HuH-7.5 (cell line): ENCODE measurements at places on chromosomes 16 and 17.

DNA sequence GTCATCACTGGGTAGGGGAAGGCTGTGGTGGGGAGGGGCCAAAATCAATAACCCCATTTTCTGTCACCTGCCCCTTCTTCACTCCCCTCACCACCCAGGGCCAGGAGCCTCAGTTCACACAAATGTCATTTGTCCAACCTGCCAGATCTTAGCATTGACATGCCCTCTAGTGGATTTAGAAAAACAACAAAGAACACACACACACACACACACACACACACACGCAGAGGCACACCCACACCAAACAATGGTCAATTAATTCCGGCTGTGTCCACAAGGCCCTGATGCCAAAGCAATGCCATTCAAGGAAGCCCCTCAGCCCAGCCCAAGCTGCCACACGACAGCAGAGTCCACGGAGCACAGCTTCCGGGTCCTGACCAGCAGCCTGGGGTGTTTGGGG, 68.4 kb downstream of the NOG start:
- no peak for DNase-seq

DNA sequence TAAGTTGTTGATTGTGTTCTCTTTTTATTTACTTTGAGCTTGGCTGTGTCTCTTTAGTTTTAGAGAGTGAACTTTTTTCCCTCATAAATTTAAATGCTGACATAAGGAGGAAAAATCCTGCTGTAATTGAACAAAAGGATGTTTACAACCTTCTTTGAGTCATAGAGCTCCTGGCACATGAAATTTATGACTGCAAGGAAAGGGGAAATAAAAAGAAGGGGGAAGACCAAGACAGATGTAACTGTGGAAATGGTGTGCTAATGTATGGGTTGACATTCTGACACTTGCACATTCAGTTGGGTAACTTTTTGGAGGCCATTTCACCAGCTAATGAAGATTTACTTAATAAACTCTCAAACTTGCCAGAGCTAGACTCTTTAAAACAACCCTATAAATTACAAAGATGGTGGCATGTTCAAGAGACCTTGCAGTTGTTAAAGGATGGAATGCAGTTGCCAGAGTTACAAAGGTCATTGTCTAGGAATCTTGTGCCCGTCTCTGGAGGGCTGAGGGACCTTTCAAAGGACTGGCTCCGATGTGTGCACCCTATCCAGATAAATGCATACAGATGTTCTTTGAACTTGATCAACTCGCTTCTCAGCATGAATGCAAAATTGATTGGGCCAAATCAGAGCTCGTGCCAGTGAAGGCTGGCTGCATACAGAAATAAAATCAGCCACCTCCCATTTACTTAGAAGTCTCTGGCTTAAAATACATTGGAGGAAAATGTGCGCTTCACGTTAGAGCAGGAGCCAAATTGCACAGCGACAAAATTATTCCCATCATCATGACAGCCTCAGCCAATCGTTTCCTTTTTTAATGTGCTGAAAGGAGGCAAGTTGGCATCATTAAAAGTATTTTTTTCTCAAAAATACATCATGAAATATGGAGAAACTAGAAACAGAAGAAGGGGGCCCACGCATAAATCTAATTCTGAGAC, 289.0 kb upstream of the XYLT1 start:
- DNase-seq: no peak

DNA sequence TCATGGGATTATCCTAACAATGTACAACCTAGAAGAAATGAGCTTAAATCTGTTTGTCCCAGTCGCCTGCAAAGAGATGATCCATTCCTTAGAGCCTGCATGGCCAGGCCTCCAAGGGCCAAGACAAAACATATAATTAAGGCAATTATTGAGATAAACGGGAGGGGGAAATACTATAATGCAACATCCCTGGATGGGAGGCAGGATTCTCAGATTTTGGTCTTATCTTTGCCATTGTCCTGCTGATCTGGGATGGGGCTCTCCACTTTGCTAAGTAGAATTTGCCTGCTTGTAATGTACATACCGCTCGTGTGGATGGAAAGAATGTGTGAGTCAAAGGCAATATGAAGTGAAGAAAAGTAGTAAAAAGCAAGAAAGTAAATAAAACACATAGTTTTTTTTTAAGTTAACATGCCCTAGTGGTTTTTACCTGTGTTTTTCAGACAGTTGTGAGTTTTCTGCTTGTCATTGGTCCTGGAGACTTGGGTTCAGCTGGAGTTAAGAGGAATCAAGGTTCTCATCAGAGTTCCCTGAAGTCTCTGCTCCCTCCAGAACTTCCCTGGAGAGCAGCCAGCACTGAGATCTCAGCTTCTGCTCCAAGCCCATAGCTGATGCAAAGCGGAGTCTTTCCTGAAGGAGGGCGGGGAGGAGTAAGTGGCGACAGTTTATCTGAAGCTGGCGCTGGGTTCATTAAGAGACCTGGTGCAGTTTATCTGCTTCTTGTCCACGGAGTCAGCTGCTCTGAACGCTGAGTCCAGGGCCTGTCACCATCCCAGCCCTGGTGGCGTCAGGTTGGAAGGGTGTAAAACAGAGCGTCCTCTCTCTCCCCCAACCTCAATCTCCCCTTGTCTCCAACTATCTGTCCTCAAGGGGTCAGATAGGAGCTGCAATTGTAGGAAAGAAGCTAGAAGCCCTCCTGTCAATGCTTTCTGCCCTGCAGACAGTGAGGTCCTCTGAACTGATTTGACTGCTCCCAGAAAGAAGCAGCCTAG, 30.1 kb downstream of the HOXB1 start:
- no peak for DNase-seq

- DNase-seq: no peak
Observed at GRCh38 chr17:41848788-41849187, 11.2 kb downstream of the KLHL10 start.

DNA sequence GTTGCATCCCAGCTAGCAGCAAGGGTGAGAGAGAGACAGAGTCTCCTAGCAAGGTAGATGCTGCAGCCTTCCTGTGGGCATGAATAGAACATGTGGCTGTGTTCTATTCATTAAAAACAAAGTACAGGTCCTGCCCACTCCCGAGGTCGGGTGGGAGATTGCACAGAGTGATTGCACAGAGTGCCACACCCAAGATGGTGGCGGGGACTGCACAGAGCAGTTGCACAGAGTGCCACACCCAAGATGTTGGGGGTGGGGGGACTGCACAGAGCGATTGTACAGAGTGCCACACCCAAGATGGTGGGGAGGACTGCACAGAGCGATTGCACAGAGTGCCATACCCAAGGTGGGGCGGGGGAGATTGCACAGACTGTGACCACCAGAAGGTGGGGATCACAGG, 410.8 kb upstream of the EEF2KMT start:
- no peak for DNase-seq

GRCh38 chr17:41988418-41988817, 21.8 kb downstream of the CNP start:
- no peak for DNase-seq

GRCh38 chr16:86383488-86384262, 126.7 kb upstream of the FOXF1 start:
- DNase-seq: no peak

GRCh38 chr17:42577140-42577531, 393 bp downstream of the PSMC3IP start:
- no peak for DNase-seq

DNA sequence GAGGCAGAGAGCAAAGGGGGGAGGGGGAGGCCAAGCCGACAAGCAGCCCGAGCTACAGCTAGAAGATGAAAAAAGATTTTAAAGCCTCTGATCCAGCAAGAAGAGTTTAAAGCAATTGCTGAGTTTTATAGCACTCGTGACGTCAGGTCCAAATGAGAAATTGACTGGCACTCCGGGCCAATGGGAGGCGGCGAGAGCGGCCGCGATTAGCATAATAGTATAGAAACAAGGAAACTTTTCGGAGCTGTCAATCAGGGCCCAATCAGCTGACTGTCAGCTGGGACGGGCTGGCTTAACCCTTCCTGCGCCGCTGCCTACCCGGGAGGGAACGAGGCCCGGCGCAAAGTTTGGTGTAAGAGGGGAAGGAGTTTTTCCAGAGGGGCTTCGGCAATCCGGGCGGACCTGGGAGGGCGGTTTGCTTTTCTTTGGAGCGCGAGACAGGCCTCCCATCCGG, at the start of gene MAF:
TSS of gene MAF (minus strand) at position 100 of the 454 bp plus-strand sequence. CDS start 835 bp downstream, outside the sequence.
- peak; percentile 98 for DNase-seq

DNA sequence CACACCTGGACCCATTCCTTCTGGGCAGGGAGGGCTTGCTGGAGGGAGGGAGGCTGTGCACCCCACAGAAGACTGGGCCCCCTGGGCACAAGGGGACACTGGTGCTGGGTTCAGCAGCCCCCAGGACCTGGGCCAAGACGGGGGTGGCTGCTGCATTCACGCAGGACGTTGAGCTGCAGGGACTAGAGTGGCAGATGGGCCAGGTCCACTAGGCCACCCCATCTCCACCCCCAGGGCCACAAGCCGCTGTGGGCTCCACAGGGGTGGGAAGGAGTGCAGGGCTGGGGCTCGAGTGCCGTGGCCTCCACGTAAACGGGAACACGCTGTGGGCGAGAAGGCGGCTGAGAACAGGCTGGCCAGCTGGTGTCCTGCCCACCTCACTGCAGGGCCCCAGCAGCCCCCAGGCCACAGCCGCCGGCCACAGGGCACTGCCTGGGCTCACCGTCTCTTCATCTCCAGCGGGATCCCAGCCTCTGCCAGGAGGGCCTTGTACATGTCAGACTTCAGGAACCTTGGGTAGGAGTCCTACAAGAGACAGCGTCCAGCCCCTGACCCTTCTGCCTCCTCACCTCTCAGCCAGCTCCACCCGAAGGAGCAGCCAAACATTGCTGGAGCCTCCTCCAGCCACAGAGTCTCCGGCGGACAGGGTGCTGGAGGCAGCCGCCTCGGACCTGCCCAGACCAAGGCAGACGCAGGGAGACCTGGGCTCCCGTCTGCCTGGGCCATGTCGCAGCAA, 6.5 kb downstream of the RGS11 start:
- no peak for DNase-seq

GRCh38 chr17:79658811-79659207, 48.0 kb upstream of the RBFOX3 start:
- DNase-seq: no peak

- peak; percentile 80 for DNase-seq
Observed at GRCh38 chr16:85139881-85140339, 27.6 kb upstream of the CIBAR2 start.

- no peak for DNase-seq
Observed at GRCh38 chr16:2716948-2717347, 3.1 kb downstream of the PRSS27 start.

DNA sequence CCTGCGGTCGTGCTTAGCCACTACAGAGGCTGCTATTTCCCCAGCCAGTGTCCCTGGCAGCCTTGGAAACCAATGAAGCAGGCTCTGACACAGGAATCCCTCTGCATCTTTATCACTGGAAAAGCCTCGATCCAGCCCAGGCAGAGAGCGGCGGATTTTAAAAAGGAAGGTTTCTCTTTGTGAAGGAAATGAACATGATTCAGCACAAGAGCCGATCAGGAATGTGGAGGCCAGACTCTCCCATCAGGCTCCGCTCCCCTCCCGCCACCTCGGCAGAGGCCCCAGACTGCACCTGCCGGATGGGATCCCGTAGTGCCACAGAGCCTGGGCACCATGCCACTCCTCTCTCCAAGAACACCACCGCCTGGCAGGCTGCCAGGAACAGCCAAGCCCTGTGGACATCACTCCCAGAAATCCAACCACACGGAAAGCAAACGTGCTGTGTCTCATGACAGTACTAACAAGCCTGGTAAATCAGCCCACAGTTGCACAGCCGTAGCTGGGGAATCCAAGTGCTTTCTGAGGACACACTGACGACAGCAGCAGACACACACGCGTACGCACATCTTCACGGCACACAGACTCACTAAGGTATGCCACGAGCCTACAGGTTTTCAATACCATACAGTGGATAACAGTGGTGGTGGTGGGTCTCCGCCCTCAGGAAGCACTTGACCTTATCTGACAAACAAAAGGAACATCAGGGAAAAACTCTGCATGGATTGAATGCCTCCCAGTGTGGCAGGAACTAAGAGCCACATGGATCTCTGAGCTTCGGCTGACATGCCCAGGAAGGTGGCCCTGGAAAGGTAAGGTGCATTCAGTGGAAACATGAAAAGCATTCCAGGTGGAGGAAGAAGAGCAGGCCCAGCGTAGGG, 5.4 kb downstream of the LRRC75A start:
- no peak for DNase-seq

- DNase-seq: no peak
Observed at GRCh38 chr17:61967729-61968128, 39.9 kb upstream of the INTS2 start.

DNA sequence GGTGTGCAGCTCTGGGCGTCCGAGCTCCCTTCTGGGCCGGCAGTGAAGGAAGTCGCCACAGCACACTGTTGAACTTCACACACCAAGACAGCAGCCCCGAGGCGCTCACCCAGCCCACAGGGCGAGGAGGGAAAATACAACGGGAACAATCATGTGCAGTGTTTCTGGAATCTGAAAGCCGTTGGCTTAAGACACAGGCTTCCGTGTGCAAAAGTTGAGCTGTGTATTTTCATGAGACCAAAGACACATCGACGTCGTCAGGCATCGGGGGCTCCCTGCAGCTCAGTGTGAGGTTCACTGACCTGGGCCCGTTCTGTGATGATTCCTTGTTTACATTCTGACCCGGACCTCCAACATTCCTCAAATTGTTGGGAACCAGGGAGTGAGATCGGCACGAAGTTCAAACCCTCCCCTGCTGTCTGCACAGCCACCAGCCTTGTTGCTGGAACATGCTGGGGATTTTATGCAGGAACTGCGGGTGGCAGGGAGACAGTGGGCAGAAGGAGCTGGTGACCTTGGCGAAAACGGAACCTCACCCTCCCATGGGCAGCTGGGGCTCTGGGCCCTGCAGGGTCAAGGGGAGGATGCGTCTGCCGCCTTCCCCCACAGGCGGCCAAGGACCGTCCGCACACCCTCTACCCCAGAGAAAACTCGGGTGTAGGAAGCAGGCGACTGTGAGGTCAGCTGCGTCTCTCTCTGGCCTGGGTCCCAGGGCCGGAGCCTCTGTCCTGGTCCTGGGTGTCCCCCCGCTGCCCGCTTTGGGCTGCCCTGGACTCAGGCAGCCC, 72.2 kb downstream of the METRNL start:
- DNase-seq: peak; percentile 58

GRCh38 chr17:9239246-9239792, 218.0 kb downstream of the NTN1 start:
- no peak for DNase-seq

- no peak for DNase-seq
Observed at GRCh38 chr17:77085926-77086432, 54.8 kb upstream of the SEC14L1 start.

- DNase-seq: no peak
Observed at GRCh38 chr17:29167393-29168078, 12.7 kb downstream of the MYO18A start.

DNA sequence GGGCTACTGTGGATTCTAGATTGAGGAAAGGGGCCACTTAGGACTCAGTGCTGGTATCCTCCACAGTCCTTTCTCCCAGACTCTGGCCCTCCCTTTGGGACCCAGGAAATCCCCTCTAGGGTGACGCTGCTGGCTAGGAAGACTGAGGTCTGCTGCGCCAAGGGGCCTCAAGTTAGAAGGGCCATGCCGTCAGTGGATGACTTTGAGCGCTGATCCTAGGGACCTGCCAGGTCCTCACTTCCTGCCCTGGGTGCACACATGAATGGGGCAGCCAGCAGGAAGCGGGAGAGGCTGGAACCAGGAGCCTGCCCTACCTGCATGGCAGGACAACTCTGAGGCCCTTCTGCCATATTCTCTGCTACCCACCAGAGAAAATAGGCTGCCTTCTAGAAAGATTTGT, 145.0 kb downstream of the RAB11FIP4 start:
- DNase-seq: no peak

GRCh38 chr17:34261568-34262337, 6.7 kb downstream of the CCL2 start:
- no peak for DNase-seq

GRCh38 chr17:36616061-36617029, 15.0 kb downstream of the MRM1 start:
- DNase-seq: no peak

GRCh38 chr16:88673716-88674379, 11.0 kb upstream of the MVD start:
- DNase-seq: no peak
